Endothelial cell (in vitro differentiated cells): ENCODE measurements at places on chromosomes 3 and 15.

GRCh38 chr3:140166861-140167599 is 232.0 kb downstream of the CLSTN2 start:
- H3K4me3 ChIP-seq = no peak overlapping the region
- H3K36me3 ChIP-seq = no peaks in the 10 kb centered on the region
- H3K4me1 ChIP-seq = no peaks in the 10 kb centered on the region
- H3K27ac ChIP-seq = no peak overlapping the region

DNA sequence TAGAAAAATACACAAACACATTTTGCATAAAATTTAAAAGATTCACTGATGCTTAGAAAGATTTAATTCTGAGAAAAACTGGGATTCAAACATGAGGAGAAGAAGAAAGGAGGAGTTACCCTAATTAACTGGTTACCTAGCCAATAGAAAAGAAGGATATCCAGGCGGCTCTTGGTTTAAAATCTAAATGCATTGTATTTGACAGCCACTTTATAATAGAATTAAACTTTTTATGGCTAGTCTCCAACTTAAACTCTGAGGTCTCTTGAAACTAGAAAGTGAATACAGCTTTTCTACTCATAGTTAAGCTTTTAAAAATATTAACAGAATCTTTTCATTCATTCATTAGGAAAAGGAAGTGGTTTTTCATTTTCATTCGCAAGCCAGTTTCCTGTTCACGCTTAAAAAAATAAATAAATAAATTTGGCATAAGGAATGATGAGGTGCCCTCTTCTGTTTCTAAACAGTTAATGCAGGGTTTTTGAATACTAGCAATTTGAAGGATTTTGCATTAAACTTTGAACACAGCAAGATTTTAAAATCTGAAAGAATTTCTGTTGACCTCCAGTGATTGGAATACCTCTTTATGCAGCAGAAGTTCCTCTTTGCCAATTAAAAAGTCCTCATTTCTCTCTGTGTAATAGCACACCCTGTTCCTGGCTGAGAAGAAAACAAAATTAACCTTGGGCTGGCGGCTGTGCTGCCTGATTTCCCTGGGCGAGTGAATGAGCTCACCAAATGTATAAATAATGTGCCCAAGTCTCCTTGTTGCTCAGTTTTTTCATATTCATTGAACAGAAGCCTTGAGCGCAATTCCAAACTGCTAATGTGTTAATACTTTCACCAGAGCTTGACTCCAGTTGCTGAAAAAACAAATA is 105.1 kb downstream of the ZMAT3 start:
- peaks cover 13% of the 10 kb centered on the region for H3K4me1 ChIP-seq
- no peak for DNase-seq
- H3K27ac ChIP-seq = peak overlapping the region; percentile 22
- no peaks in the 10 kb centered on the region for H3K36me3 ChIP-seq
- peaks cover 2% of the 10 kb centered on the region for H3K27me3 ChIP-seq

- H3K4me3 ChIP-seq = no peak overlapping the region
- no peaks in the 10 kb centered on the region for H3K4me1 ChIP-seq
- no peak overlapping the region for H3K27ac ChIP-seq
- H3K36me3 ChIP-seq = no peaks in the 10 kb centered on the region
- H3K27me3 ChIP-seq = peaks cover 2% of the 10 kb centered on the region
These were observed 47.3 kb upstream of the BCL6 start for GRCh38 chr3:187792521-187792920.

DNA sequence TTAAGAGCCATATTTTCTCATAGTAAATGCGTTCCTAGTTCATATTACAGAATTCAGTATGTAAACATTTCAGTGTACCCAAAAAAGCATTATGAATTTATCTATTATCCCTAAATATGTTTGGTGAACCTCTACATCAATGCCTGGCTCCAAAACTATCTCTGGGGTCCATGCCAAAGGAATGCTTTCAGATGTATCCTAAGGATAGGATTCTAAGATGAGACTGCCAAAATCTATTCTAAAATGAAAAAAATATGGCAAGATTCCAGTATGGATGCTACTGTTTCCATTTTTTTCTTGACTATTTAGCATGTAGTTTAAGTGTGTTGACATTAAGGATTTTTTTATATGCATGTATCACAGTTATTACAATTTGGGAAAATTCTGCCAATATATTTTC is 18.8 kb downstream of the EIF5A2 start:
- H3K36me3 ChIP-seq = peaks cover 1% of the 10 kb centered on the region
- no peaks in the 10 kb centered on the region for H3K4me1 ChIP-seq
- no peak overlapping the region for H3K4me3 ChIP-seq
- no peaks in the 10 kb centered on the region for H3K27me3 ChIP-seq

DNA sequence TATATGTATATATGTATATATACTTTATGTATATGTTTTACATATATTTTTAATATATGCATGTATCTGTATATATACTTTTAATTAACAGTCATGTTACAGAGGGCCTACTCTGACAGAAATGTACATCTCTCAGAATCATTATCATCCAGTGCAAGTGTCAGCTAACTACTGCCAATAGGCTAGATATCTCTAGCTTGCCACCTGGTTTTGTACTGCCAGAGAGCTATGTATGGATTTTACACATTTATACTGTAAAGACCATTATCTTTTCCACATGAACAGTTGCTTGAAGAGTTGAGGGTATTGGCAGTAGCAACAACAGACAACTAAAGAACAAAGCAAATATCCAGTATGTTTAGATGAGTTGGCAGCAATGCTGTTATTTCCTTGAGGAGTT is 99.7 kb upstream of the VGLL3 start:
- no peak for DNase-seq
- no peak overlapping the region for H3K4me3 ChIP-seq
- H3K27ac ChIP-seq = no peak overlapping the region
- no peaks in the 10 kb centered on the region for H3K36me3 ChIP-seq
